Left kidney (tissue), 8 donors: ENCODE measurements at places on chromosomes 12 and 14. TPM values are rescaled to one million over a fixed set of nuclear protein-coding genes. Genes with fewer than 3 reads are reported as not detected.

NEUROD4 gene
- not detected for polyA plus RNA-seq

KCNC2 gene
- polyA plus RNA-seq: 0.55 TPM

ETFBKMT gene
- 5.4 TPM for polyA plus RNA-seq

DNA sequence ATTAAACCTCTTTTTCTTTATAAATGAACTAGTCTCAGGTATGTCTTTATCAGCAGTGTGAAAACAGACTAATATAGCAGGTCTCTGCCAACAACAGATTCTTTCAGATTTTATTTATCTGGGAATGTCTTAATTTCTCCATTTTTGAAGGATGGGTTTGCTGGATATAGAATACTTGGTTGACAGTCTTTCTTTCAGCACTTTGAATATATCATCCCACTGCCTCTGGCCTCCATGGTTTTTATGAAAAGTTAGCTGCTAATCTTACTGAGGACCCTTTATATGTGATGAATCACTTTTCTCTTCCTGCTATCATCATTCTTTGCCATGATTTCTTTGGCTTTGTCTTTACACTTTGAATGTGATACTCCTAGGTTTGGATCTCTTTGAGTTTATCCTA is 148.0 kb downstream of the ANO6 start:
- DNase-seq: no peak

GRCh38 chr12:28563936-28564335 is 373.7 kb downstream of the CCDC91 start:
- no peak for DNase-seq
